Activated T-helper 2 cell treated with anti-CD3 and anti-CD28 coated beads, Interferon-gamma antibody, Interleukin-2, Interleukin-4, amounts not matched to agents 10 μg/mL and 5 μg/mL and 100 μg/mL, durations not matched to agents 14 hours and 24 hours and 36 hours (primary cell): ENCODE measurements at places on chromosomes 1 and 21. TPM values are rescaled to one million over a fixed set of nuclear protein-coding genes. Genes with fewer than 3 reads are reported as not detected.

DNA sequence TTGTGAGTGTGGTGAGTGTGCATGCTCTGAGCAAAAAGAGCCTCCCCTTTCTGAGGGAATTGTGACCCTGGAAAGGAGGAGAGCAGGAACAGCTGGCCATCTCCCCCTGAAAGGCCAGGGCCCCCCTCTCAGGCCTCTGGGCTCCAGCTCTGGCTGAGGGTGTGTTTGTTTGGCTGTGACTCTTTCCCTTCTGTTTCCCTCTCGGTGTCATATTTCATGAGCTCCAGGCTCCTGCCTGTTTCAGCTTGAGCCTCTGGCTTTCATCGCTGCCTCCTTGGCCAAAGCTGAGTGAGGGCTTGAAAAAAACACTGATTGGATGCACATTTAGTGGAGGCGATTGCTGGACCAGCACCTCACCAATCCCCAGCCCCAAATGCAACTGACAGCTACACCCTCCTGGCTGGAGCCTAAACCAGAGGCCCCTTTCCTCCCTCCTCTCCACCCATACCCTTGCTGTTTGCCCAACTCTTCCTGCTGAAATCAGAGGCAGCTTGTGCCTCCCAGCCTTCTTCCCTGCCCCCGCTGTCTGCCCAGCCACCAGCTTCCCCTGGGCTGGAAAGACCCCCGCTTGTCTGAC is 64.1 kb downstream of the DDR2 start:
- no peak overlapping the region for H3K27ac ChIP-seq
- no peak for DNase-seq
- H3K36me3 ChIP-seq = no peaks in the 10 kb centered on the region
- no peaks in the 10 kb centered on the region for H3K4me1 ChIP-seq
- peaks cover 12% of the 10 kb centered on the region for H3K27me3 ChIP-seq
- H3K4me3 ChIP-seq = no peak overlapping the region

GRCh38 chr1:238779716-238780115 is 606.7 kb upstream of the CHRM3 start:
- no peaks in the 10 kb centered on the region for H3K36me3 ChIP-seq
- no peaks in the 10 kb centered on the region for H3K4me1 ChIP-seq
- H3K27me3 ChIP-seq = no peaks in the 10 kb centered on the region
- no peak overlapping the region for H3K4me3 ChIP-seq
- no peak for DNase-seq

- H3K4me1 ChIP-seq = no peaks in the 10 kb centered on the region
- no peaks in the 10 kb centered on the region for H3K36me3 ChIP-seq
- no peak overlapping the region for H3K27ac ChIP-seq
- H3K4me3 ChIP-seq = no peak overlapping the region
Measured at GRCh38 chr1:5751833-5752745, 240.1 kb downstream of the NPHP4 start.

The SGIP1 gene
- total RNA-seq = not detected in 2 replicates

The INSRR gene
- total RNA-seq = 1.1 and 1.4 TPM in 2 replicates

GRCh38 chr1:19074361-19074901 is 118.0 kb upstream of the IFFO2 start:
- DNase-seq = peak; percentile 73
- H3K27me3 ChIP-seq = no peaks in the 10 kb centered on the region
- peaks cover 25% of the 10 kb centered on the region for H3K4me1 ChIP-seq
- peaks cover 71% of the 10 kb centered on the region for H3K36me3 ChIP-seq
- peak overlapping the region; percentile 3 for H3K4me3 ChIP-seq

DNA sequence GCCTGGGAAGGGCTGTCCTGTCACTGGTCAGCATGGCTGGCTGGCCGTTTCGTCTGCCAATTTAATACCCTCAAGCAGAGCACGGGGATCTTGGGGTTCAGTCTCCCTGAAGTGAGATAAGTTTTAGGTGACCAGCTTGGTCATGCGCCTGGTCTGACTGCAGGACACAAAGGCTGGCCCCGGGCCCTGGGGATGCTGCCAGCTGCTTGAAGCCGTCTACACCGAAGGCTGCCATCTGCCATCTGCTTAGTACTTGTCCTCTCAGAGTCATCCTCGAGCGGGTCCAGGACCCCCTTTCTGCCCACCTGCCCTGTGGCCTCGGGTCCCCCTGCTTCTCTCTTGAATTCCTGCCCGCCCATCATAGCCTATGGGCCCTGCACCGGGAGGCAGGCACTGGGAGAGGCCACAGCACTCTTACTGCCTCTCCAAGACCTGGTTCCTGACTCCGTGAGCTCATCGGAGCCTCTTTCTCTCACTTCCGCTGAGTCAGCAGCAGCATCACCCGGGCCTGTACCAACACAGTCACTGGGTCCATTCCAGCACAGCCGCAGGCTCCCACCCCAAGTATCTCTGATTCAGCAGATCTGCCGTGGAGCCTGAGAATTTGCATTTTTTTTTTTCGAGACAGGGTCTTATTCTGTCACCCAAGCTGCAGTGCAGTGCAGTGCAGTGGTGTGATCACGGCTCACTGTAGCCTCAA is 7.0 kb downstream of the FBLIM1 start:
- no peaks in the 10 kb centered on the region for H3K4me1 ChIP-seq
- DNase-seq = no peak
- H3K4me3 ChIP-seq = no peak overlapping the region

- peaks cover 95% of the 10 kb centered on the region for H3K4me1 ChIP-seq
- peak overlapping the region; percentile 55 for H3K4me3 ChIP-seq
- peaks cover 90% of the 10 kb centered on the region for H3K36me3 ChIP-seq
- no peaks in the 10 kb centered on the region for H3K27me3 ChIP-seq
Measured at GRCh38 chr1:206578978-206579374, 33.3 kb downstream of the EIF2D start.

- H3K4me1 ChIP-seq = no peaks in the 10 kb centered on the region
- no peak for DNase-seq
- H3K4me3 ChIP-seq = no peak overlapping the region
Measured at GRCh38 chr1:184298440-184299405, 88.1 kb upstream of the C1orf21 start.

The IQGAP3 gene
- total RNA-seq = 16.1 and 16.8 TPM in 2 replicates

- no peak overlapping the region for H3K4me3 ChIP-seq
- H3K36me3 ChIP-seq = no peaks in the 10 kb centered on the region
- no peak for DNase-seq
- H3K4me1 ChIP-seq = no peaks in the 10 kb centered on the region
Measured at GRCh38 chr1:201354151-201354900, 23.2 kb downstream of the TNNT2 start.

The CFAP107 gene
- total RNA-seq = not detected in 2 replicates

GRCh38 chr1:33206340-33206739 is 24.5 kb upstream of the TRIM62 start:
- H3K27ac ChIP-seq = no peak overlapping the region
- peaks cover 40% of the 10 kb centered on the region for H3K27me3 ChIP-seq
- H3K4me1 ChIP-seq = no peaks in the 10 kb centered on the region
- H3K36me3 ChIP-seq = no peaks in the 10 kb centered on the region

- no peaks in the 10 kb centered on the region for H3K36me3 ChIP-seq
- H3K4me1 ChIP-seq = no peaks in the 10 kb centered on the region
Measured at GRCh38 chr1:202116287-202116686, 6.4 kb upstream of the GPR37L1 start.

The POU3F1 gene
- 0.32 and 0.48 TPM in 2 replicates for total RNA-seq

DNA sequence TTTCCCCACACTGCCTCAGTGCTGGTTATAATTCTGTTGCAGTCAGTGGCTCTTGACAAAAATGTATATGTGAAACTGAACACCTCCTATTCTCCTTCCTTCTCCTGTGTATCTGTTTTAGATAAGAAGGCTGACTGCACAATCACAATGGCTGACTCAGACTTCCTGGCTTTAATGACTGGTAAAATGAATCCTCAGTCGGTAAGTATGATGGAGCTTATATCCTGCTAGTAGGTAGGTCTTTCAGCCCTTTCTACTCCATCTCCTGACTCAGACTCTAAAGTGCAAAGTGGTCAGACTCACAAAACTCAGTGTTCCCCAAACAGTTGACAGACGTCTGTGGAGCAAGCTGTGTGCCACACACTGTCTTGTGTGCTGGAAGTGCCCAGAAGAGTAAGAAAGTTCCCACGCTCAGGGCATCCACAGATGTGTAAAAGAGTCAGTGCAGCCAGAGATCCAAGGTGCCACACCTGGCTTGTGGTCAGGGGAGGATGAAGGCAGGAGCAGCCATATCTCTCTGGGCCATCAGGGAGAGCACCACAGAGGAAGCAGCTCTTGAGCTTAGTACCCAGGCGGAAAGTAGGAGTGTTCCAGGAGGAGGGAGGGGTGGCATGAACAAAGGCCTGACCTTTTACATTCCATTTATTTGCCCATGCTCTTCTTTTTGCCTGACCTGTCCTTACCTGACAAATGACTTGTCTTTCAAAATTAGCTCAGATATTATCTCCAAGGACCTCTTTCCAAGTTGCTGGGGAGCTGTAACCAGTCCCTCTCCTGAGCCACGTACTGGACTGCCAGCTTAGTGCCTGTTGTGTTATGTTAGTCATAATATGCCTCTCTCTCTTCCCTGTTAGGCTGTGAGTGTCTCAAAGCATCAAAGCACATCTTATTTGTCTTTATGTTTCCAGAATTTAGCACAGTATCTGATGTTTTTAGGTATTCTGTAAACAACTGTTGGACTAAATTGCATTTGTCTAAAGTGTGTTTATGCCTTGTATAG is 14.0 kb upstream of the PODN start:
- no peak for DNase-seq
- no peak overlapping the region for H3K4me3 ChIP-seq
- no peaks in the 10 kb centered on the region for H3K27me3 ChIP-seq
- peaks cover 42% of the 10 kb centered on the region for H3K36me3 ChIP-seq
- no peak overlapping the region for H3K27ac ChIP-seq

DNA sequence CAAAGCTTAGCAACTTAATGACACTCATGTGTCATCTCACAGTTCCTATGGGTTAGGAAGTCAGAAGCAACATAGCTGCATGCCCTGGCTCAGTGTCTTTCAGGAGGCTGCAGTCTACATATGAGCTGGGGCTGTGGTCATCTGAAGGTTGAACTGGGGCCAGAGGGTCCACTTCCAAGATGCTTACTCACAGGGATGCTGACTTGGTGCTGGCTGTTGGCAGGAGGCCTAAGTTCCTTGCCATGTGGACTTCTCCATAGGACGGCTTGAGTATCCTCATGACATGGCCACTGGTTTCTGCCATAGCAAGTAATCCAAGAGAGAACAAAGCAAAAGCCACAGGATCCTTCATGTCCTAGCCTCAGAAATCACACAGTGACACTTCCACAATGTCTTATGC is 12.1 kb upstream of the FAM43B start:
- no peak overlapping the region for H3K4me3 ChIP-seq
- no peak for DNase-seq
- no peak overlapping the region for H3K27ac ChIP-seq
- H3K36me3 ChIP-seq = no peaks in the 10 kb centered on the region
- no peaks in the 10 kb centered on the region for H3K4me1 ChIP-seq
- H3K27me3 ChIP-seq = peaks cover 17% of the 10 kb centered on the region

The KRTAP20-1 gene
- not detected in 2 replicates for total RNA-seq

- no peaks in the 10 kb centered on the region for H3K36me3 ChIP-seq
- DNase-seq = peak; percentile 54
- peaks cover 28% of the 10 kb centered on the region for H3K4me1 ChIP-seq
- H3K27me3 ChIP-seq = peaks cover 16% of the 10 kb centered on the region
- no peak overlapping the region for H3K27ac ChIP-seq
- no peak overlapping the region for H3K4me3 ChIP-seq
Measured at GRCh38 chr1:206663832-206664652, 20.7 kb upstream of the MAPKAPK2 start.
